ENCODE measurements at places on chromosomes 7 and 10.

GRCh38 chr7:4888161-4888560 lies 4.6 kb upstream of the RADIL start:
- DNase-seq, result no peak

GRCh38 chr7:2387897-2388636 lies 15.3 kb upstream of the CHST12 start:
- DNase-seq, result no peak

DNA sequence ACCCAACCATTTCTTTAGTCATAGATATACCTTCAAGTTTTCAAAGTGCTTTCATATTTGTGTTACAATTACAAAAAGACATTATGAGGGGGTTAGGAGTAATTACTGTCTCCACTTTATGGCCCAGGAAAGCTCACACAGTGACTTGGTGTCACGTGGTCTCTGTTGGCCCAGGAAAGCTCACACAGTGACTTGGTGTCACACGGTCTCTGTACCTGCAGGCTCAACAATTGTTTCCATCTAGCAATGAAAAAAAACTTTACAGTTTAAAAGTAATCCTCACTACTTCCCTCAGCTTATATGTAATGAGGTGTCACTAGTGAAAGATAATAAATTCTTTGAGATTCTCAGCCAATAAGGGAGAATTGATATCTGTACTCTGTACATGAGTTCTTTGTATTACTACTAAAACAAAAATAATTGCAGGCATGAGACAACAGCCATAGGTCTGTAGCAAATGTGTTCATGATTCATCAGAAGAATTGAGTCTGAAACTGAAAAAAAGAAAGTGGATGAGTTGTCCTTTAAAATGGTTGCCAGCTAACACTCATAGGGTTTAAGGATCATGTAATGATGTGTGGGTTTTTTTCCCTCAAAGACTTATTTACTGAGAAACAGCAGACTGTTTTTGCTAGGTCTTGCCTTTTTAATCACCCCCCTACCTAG lies 10.9 kb downstream of the OGDH start:
- no peak for DNase-seq

DNA sequence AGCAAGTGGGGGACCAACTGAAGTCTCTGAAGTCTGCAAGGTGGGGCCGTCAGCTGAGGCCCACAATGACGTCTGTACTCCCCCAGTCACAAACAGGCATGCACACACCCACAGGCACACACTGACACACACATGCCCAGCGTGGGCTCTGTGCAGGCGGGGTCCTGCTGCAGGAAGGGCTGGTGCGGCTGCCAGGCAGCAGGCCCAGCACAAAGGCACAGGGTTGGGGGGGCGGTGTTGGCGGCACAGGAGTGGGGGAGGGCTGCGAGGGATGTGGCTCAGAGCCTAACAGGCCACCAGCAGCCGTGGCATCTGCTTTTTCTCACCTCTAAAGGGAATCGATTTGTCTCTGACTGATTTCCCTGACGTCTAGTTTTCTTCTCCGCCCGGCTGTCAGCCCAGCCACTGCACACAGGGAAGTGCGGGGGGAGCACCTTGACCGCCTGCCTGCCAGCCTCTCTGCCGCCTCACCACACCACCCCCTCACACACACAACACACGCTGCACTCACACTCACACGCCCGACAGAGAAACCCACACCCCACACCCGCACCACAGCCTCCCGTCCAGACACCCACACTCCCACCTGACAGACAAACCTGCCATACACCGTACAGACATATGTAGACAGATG lies 43.5 kb upstream of the ZMIZ1 start:
- peak; percentile 67 for DNase-seq

DNA sequence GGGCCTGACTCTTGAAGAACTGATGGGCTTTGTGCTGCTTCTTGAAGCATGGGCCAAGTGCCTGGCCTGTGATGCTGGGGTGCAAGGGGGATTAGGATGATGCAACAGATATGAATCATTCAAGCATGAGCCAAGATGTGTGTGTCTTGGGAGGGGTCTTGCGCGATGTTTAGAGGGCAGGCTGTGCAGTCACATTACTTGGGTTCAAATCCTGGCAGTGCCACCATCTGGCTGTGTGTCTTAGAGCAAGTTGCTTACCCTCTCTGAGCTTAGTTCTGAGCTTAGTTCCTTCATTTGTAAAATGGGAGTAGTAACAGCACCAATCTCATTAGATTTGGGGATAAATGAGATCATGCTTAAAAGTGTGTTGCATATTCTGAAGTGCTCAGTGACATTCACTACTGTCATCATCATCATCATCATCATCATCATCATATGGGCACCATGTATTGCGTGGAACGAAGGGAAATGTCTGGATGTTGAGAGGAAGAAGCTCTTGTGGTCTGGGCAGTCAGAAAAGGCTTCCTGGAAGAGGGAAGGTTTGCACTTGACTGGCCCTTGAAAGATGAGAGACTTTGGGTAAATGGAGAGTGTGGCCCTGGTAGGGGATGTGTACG lies 9.3 kb downstream of the UNC5B start:
- no peak for DNase-seq

DNA sequence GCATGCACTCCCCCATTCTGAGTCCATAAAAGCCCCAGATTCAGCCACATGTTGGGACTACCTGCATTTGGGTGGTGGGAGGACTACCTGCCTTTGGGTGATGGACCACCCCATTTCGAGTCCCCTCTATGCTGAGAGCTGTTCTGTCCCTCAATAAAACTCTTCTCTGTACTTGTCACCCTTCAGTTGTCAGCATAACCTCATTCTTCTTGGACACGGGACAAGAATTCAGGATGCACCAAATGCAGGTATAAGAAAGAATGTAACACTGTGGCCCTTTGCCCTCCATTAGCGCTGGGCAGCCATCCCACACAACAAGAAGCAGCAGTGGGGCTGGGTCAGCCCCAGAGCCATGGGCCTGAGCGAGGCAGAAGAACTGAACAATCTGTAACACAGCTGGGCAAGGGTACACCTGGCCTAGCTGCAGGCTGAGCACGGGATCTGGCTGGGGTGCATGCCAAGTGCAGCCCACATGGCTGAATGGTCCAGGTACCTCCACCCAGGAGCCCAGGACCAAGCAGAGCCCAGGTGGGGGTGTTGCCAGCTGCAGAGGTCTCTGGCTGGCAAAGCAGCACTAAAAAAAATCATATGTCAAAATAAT lies 1344.3 kb upstream of the LRRTM3 start:
- DNase-seq, result no peak

DNA sequence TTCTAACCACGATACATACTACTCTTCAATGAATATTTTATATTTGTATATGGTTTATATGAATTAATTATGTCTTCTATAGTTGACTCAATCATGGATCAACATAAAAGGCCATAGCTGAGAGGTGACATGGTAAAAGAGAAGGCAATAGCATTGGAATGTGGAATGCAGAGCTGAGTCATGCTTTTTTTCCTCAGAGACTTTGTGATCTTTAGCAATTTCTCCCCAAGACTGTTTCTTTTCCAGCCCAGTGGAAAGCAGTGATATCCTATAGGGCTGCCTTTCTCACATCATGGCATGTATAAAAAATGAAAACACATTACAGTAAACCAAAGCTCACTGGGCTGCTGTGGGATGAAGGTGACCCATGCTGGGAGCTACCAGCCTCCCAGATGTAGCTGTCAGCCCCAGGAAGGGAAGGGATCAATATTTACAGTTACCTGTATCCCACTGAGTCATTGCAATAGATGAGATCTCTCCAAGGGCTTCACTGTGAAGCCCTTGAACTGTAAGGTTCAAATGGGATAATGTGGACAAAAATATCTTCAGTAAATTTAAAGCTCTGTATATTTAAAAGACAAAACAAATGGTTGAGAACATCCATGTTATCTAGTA lies 30.2 kb downstream of the SLC39A12 start:
- no peak for DNase-seq

- no peak for DNase-seq
Measured at GRCh38 chr7:78253850-78254725, 455.5 kb downstream of the PHTF2 start.

DNA sequence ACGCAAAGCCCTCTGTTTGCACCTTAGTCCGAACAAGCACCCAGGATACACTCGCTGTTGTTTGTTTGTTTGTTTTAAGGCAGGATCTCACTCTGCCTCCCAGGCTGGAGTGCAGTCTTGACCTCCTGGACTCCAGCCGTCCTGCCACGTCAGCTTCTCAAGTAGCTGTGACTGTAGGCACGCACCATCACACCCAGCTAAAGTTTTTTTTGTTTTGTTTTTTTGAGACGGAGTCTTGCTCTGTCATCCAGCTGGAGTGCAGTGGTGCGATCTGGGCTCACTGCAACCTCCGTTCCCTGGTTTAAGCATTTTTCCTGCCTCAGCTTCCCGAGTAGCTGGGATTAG lies 76.8 kb downstream of the CTBP2 start:
- DNase-seq, result no peak

DNA sequence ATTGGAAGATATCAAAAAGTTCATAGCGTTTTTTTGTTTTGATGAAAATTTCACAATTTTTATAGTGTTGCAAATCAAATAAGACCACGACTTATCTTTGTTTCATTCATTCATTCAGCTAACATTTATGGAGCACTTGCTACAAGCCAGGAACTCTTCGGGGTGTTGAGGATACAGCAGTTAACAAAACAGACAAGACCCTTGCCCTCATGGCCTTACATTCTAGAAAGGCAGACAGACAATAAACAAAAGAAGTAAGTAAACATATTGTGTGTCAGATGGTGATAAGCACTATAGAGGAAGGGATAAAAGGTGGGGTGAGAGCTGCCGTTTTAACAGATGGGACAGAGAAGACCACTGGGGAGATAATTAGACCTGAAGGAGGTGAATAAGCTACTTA lies 41.6 kb upstream of the GSAP start:
- no peak for DNase-seq

DNA sequence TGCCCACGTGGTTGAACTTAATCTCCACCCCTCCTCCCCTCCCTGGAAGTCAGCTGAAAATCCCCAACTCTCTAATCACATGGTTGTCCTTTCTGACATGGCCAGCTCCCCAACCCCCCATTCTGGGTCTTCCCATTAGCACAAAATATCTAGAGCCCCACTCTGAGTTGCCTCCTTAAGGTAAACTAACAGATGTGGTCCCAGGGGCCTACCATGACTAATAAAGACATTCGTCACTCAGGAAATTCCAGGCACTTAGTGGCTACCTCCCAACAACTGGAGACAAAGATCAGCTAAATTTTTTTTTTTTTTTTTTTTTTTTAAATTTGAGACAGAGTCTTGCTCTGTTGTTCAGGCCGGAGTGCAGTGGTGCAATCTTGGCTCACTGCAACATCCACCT lies 21.1 kb downstream of the CCDC126 start:
- DNase-seq, result no peak

DNA sequence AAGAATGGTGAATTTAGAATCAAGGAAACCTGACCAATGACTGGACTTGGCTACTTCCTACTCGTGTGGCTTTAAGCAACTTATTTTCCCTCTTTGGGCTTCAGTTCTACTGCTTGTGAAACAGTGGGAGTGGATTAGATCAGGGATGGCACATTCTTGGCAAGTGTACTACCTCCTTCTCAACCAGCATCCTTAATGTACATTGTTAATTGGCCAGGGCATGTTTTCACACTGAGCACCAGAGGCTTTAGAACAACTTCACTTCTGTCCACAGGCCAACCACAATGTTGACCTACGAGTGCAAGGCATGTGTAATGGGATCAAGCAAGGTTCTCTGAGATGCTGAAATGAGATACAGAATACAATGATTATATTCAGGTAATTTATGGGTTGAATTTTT lies 315.3 kb downstream of the ADRA2A start:
- DNase-seq, result no peak

DNA sequence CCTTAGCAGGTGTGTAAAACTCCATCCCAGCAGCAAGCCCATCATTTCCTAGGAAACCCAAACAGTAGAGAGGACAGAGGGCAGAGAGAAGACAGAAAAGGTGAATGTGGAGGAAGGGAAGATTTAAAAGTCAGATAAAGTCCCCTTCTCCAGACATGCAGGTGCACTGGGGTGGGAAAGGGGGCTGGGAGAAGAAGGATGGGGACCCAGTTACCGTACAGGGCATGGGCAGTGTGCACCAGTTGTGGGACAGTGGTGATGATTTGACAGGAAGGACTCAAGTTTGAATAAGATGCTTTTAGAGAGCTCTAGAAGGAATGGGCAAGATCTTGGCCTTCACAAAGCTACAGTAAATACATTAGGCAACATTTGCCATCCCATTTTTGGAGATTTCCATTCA lies 110.7 kb upstream of the PLXNA4 start:
- no peak for DNase-seq

- DNase-seq, result no peak
Measured at GRCh38 chr10:31972519-31973041, 43.9 kb upstream of the ARHGAP12 start.
